ENCODE measurements at places on chromosomes 2 and 18.

- DNase-seq = no peak
These were observed 62.0 kb upstream of the ASAP2 start for GRCh38 chr2:9144617-9145016.

- DNase-seq = no peak
These were observed 10.4 kb downstream of the GCC2 start for GRCh38 chr2:108459441-108459840.

DNA sequence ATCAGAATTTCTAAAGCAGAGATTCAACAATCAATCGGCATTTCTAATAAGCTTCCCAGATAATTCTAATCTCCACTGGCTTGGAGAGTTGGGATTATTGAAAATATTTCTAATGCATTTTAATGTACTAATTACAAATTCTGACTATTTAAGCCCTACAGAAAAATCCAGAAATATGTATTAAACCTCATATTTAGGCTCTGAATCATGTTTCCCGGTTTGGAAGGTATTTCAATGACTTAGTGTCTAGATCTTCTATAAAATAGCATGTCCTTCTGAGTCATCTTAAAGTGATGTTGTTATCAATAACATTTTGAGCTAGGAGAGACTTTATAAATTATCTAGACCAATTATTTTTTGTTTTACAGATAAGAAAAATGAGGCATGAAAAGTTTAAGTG is 258.8 kb upstream of the NRXN1 start:
- no peak for DNase-seq

GRCh38 chr18:79478484-79479115 is 82.9 kb downstream of the NFATC1 start:
- DNase-seq = no peak

GRCh38 chr2:67260343-67261277 is 136.5 kb upstream of the ETAA1 start:
- peak; percentile 56 for DNase-seq

GRCh38 chr2:62201307-62201706 is 5.4 kb downstream of the B3GNT2 start:
- DNase-seq = no peak

DNA sequence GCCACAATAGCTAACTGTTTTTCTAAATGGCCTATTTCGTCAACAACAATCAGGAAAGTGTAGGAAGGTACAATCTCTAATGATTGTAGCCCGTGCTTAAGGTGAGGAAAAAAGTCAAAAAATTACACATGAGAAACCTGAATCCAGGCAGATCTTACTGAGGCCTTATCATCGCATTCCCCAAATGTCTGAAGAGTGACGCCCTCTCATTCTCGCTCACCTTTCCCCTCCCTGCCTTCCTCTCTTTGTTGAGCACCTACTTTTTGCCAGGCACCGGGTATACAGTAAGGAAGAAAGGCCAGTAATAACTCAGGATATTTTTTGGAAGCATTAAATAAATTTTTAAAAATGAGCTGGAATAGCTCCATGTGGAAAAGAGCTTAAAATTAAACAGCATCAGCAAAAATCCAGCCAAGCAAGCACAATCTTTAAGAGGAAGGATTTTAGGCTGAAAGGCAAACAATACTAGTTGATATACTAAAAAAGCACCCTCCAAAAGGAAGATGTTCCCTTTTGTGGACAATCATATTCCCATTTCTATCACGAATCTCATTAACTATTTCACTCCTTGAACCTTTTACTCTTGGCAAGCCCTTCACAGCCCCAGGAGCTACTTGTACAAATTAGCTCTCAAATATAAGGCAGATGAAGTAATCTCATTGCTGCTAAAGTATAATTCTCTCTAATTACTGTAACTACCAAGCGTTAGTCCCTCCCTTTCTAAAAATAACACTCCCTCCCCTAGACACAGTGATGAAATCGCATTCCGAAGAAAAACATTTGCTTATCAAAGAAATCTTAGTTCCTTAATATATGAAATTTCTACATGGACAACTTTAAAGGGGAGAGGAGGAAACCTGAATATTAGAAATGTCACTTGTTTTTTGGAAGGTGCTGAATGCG is 40.0 kb downstream of the STAT1 start:
- DNase-seq = no peak

DNA sequence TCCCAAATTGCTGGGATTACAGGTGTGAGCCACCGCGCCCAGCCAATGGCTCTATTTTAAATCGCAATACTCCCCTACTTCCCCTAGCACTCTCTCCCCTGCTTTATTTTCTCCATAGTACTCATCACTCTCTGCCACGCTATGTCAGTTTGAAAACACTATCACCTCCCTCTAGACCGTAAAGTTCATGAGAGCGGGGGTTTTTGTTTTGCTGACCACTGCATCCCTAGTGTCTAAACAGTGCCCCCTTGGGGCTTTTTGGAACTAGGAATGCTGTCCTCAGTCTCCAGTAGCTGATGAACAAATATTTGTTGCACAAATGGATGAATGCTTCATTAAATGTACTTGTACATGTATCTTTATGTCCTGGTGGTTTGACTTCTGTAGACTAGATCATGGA is 44.1 kb downstream of the ATOH8 start:
- DNase-seq = peak; percentile 8

DNA sequence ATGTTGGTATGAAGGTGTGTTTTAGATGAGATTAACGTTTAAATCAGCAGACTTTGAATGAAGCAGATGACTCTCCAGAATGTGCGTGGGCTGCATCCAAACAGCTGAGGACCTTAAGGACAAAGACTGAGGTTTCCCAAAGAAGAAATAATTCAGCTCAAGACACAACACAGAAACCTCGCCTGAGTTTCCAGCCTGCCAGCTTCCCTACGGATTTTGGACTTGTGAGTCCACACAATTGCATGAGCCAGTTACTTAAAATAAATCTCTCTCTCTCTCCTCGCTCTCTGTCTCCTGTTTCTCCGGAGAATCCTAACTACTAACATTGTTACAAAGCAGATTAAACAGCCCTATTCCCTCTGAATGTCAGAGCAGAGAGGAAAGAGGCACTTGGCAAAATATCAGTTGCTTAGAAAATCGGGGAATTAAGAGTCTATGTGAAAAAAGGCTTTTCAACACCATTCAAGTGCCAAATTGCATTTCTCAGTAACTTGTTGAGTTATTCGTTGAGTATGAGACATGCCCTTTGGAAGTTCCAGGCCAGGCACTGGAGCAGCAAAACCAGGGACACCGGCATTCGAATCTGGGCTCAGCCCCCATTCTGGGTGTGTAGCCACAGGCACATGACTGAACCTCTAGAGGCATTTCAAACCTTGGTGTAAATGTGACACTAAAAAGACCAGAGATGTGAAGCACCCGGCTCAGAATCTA is 174.6 kb upstream of the PID1 start:
- no peak for DNase-seq

DNA sequence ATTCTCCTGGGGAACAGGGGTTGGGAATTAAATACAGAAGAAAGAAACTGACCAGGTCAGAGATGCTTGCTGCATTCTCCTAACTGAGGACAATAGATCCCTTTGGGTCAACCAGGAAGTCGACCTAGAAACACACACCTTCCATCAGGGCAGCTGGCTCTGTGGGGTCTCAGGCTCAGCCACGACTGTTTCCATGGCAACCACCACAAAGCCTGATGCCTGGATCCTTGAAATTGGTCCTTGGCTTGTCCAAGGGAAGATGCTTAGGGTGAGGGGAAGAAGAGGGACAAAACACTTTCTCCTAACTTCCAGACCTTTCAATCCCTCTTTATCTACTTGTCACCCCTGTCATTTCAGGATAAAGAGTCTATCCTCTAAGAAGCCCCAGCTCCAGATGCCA is 194.4 kb downstream of the ALK start:
- no peak for DNase-seq

DNA sequence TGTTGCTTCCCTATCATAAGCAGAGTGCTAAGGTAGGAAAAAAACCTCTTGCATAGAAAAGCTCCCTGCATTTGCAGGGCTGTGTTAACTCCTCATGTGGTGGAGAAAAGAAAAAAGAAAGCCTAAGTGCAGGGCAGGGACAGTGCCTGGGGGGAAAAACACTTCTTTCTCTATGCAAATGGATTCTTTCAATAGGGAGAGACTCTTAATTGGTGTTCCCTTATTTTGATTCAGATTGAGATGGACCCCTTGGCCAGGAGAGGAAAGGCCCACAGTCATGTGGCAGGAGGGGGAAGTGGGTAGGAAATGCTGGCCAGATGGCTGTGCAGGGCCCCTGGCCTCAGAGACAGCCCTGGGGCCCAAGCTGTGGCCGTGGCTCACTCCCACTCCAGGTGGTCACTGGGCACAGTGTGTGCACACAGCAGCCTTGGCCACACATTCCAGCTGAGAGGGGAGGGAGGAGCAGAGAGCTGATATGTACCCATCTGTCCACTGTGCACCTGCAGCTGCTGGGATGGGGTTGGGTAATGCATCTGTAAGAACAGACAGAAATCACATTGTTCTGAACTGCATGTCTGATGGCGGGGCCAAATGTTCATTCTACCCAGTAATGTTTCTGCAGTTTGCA is 410.4 kb downstream of the DSC3 start:
- no peak for DNase-seq

GRCh38 chr2:119293900-119294299 is 70.3 kb downstream of the STEAP3 start:
- no peak for DNase-seq

GRCh38 chr2:102514061-102514785 is 41.2 kb downstream of the SLC9A4 start:
- no peak for DNase-seq

DNA sequence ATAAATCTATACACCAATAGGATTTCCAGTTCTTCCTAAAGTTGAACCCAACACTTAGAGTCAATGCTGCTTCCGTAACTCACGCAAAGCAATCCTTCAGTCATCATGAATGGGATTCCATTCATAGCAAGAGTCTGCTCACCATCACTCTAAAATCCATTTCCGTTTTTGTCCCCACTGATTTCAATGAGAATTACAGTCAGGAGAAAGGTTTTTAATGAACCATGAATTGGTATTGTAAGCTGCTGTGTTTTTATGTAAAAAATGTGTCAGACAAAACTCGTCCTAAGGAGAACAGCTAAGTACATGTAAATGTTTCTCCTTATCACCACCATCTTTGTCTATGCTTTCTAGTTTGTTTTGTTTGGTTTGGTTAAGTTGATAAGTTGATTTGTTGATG is 391.5 kb downstream of the IRS1 start:
- DNase-seq = no peak

GRCh38 chr2:150778828-150779227 is 291.4 kb upstream of the RND3 start:
- DNase-seq = no peak

- DNase-seq = peak; percentile 63
These were observed 69.7 kb downstream of the PRPF40A start for GRCh38 chr2:152647552-152647951.

GRCh38 chr2:26588576-26588975 is 52.6 kb downstream of the CIB4 start:
- no peak for DNase-seq

- DNase-seq = no peak
These were observed 117.5 kb upstream of the NCKAP5 start for GRCh38 chr2:133685636-133686215.

- DNase-seq = no peak
These were observed 179.3 kb upstream of the LHCGR start for GRCh38 chr2:48934807-48935206.

DNA sequence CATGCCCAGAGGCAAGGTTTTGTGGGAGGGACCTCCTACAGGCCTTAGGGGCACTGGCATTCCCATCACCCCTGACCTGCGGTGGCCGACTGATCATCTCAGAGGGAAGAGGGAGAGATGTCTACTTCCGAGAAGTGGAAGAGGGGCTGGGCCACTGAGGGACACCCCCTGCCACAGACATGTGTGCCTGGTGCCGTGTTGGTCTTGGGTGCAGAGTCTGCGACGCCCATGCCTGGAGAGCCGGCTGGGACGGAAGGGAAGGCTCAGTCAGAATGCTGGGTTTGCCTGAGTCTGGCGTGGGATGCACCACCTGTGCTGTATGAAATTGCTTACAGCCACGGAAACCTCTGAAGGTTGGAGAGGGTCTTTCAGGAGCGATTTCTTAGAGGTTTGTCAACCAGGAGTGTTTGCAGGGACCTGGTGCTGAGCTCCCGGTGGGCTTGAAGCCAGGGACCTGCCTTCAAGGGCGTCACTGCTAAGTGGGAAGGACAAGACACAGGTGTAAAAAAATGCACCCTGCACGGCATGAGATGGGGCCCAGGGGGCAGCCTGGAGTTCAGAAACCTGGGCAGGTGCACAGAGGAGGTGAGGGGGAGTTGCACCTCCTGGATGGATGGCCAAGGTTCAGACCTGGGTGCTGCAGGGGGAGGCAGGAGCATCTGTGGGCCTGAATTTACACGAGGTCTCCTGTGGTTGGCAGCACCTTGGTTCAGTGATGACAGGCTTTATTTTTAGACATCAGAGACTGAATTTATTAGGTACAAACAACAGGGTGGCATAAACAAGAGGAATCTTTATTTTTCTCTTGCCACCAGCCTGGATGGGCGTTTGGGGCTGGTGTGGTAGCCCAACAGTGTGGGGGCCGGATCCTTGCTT is 100.3 kb downstream of the CTIF start:
- DNase-seq = no peak

GRCh38 chr18:58911766-58912165 is 47.1 kb downstream of the ZNF532 start:
- DNase-seq = no peak

GRCh38 chr2:60317844-60318243 is 235.6 kb downstream of the BCL11A start:
- no peak for DNase-seq

DNA sequence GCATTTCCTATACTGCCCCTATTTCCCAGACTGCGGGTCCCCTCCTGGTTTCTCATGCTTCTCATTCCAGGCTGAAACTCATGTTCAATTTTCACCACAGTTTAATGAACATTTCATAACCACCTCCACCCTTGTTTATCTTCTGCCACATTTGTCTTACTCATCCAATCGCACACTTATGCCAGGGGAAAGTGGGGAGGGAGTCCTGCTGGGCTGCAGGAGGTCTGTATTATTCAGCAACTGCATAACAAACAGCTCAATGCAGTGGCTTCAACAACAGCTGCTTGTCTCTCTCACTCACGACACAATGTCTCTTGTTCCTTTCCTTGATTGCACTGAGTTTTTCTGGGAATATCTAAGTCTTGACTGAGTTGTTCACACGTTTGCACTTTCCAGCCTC is 106.0 kb downstream of the ZNF519 start:
- DNase-seq = no peak

GRCh38 chr18:12645751-12646203 is 12.1 kb downstream of the SPIRE1 start:
- no peak for DNase-seq

DNA sequence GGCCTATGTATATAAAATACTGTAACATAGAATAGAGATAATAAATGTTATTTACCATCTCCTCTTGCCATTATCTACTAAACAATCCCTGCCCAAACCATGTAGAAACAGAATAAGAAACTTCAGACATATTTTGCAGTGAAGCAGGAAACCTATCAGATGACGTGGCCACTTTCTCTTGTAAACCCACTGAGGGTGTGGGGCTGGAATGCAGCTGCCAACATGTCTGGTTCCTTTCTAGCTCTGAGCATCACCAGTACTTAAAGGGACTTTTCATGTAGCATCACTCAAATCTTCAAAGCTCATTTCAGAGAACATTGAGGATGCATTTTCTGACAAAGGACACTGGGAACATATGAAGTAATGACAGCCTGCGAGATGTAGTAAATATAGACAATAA is 251.8 kb downstream of the LPIN1 start:
- no peak for DNase-seq

All from transverse colon (tissue), 4 donors.